NCI-H460 (cell line): ENCODE measurements at places on chromosomes 12 and 14.

DNA sequence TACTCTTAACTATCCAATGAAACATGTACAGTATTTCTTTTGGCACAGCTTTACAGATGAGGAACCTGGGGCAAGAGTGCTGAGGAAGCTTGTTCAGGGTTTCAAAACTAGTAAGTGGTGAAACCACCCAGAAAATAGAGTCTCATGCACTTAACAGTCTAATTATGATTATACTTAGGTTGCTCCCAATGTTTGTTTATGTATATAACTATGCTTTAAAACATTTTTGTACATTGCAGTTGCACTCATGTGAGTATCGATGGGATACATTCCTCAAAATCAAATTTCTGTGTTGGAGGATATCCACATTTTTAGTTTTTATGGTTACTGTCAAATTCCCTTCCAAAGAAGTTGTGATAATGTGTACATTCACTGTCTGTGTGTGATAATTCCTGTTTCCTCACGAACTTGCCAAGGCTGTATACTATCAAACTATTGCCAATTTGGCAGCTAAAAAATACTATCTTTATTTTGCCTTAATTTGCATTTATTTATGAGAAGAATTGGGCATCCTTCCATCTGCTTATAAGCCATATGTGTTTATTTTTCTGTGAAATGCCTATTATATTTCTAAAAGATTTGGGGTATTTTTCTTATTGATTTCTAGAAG is 143.9 kb upstream of the SSTR1 start:
- DNase-seq = no peak

- no peak for DNase-seq
Observed at GRCh38 chr12:79614730-79615129, 76.0 kb downstream of the PAWR start.

DNA sequence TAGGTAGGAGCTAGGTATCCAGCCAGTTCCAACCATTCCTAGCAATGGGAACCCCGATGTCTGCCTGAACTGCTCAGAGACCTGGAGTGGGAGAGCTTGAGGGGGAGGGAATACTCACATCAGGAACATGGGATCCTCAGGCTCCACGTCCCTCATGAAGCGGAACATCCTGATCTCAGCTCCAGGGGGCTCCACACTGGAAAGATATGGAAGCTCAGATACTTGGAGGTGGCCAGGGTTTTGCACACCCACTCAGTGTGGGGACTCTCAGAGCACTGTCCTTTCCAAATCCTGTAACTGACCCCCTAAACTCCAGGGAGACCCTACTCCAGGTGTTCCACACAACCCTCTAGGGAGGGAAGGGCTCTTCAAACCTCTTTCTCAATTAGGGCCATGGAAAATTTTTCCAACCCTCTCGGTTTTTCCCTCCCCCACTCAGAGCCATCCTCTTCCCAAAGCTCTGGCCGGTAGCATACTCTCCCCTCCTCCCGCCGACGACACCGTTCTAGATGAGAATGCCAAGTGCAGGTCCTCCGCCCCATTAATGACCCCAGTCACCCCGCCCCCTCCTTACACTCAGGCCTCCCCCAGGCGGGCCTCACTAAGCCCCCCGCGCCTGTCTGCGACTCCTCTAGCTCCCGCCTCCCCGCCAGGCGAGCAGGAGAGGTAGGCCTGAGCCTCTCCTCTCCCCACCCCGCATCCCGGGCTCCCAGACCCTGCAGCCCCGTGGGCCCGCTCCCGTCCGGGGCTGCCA is 597 bp downstream of the MLF2 start:
- DNase-seq = no peak

DNA sequence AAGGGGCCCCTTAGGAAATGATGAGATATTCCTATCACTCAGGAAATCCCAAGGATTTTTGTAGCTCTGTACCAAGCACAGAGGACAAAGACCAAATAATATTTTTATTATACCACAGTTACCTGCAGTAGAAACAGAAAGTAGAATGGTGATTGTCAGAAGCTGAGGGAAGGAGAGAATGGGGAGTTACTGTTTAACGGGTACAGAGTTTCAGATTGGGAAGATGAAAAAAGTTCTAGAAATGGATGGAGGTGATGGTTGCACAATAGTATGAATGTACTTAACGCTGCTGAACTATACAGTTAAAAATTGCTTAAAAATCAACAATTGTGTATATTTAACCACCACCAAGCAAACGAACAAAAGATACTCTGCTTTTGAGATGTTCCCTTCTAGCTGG is 24.1 kb downstream of the FLVCR2 start:
- no peak for DNase-seq

- no peak for DNase-seq
Observed at GRCh38 chr12:1836241-1836803, 16.0 kb downstream of the LRTM2 start.

GRCh38 chr12:116564080-116564479 is 4.9 kb downstream of the MAP1LC3B2 start:
- DNase-seq = no peak

DNA sequence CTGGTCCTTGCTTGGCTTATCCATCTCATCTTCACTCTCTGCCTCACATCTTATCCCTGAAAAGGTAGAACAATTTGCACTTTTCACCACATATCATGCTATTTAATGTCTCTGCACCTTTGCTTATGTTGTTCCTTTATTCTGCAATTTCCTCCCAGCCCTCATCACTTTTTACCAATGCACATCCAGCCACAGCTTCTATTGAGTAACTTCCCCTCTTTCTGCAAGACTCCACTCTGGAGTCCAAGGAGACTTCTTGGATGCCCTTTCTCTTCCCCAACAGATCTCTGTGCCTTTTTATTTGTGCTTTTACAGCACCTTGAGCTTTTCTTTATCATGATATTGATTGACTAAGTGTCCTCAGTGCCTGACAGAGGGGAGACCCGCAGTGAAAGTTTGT is 797.1 kb downstream of the VRK1 start:
- no peak for DNase-seq
